ENCODE measurements at places on chromosomes 16 and 17.

- DNase-seq, result no peak
Observed at GRCh38 chr17:82981141-82981730, 98.2 kb upstream of the METRNL start.

GRCh38 chr16:35506898-35507194, 2047.4 kb downstream of the TP53TG3F start:
- no peak for DNase-seq

GRCh38 chr17:81022344-81022676, 12.6 kb upstream of the BAIAP2 start:
- DNase-seq, result no peak

- no peak for DNase-seq
Observed at GRCh38 chr16:87806641-87807546, 41.1 kb upstream of the KLHDC4 start.

Data from activated CD4-positive, alpha-beta T cell treated with anti-CD3 and anti-CD28 coated beads for 24 hours (primary cell).